NCI-H524 (cell line): ENCODE measurements at places on chromosomes 5 and 9.

DNA sequence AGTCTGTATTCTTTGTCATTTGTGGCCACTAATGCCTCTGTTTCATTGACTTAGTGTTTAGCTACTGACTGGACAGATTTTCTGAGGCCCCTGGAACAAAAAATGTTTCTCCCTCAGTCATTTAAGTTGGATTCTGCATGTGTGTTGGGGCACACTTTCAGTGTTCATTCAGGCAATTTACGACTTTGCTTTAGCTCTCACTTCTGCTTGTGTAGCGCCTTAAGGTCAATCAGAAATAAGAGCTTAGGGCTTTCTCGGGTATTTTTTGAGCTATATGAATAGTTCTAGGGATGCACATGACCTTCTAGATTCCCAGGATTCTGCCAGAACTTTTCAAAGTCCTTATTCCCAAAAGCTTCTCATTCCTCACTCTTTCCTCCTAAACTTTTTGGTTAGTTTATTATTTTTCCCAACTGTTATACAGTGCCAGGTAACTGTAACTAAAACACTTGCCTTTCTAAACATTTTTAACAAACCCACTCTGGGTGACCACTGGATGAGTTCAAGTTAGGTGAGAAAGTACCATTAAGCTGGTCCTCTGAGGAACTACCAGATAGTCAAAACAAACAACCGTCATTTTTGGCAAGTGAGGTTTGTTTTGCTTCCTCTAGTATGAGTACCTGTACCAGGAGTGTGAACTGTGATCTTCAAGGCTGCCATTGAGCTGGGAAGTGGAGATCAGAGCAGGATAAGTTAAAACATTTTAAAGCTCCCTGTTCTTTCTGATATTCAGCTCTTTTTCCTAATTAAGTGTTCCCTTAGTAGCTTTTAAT lies 571.3 kb upstream of the TLE4 start:
- DNase-seq, result no peak

GRCh38 chr9:80222466-80223169 lies 650.9 kb downstream of the TLE4 start:
- DNase-seq, result no peak

DNA sequence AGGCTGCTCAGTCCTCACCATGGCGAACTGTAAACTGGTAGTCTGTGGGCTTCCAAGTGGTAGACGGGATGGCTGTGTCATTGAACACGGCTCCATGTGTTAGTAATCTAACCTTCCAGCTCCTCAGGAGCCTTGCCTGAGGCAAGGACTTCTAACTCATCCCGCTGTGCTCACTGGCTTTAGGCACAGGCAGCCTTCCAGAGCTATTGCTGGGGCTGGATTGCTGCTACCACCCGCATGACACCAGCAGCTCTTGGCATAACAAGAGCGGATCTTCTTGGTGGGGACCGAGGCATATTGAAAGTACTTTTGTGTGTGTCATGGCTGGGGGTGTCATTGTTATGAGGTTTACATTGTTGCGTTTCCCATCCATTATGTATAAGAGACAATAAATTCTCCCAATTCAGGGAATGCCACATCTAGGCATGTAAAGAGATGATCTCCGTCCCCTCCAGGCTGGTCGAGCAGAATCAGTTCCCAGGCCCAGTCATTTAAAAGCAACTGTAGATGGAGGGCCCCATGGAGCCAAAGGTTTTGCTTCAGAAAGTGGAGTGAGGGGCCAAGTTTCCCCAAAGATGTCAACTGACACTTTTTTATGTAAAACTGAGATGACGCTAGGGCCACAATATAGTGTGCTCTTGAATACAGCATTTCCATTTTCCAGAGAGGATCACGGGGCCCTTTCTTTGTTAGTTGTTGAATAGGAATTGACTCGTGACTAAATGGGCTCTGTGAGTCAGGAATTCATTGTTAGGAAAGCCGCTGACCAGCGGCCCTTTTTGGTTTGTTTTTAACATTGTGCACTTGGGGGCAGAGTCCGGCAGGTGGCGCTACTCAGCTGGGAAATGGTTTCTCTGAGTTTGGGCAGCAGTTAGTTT lies 759.5 kb downstream of the TAF11L14 start:
- peak; percentile 41 for DNase-seq

- DNase-seq, result no peak
Observed at GRCh38 chr5:173532689-173533250, 83.7 kb downstream of the BOD1 start.

GRCh38 chr5:128649192-128649591 lies 111.1 kb upstream of the FBN2 start:
- DNase-seq, result no peak

DNA sequence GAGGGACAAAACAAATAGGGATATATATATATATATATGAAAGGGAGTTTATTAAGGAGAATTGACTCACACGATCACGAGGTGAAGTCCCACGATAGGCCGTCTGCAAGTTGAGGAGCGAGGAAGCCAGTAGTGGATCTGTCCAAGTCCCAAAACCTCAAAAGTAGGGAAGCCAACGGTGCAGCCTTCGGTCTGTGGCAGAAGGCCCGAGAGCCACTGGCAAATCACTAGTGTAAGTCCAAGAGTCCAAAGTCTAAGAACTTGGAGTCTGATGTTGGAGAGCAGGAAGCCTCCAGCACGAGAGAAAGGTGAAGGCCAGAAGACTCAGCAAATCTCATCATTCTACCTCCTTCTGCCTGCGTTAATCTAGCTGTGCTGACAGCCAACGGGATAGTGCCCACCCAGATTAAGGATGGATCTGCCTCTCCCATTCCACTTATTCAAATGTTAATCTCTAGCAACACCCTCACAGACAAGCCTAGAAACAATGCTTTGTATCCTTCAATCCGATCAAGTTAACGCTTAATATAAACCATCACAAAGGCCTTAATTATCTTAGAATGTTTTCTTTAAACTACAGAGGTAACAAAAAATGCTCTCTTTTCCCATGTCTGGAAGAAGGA lies 23.8 kb upstream of the DAB2 start:
- DNase-seq, result no peak

DNA sequence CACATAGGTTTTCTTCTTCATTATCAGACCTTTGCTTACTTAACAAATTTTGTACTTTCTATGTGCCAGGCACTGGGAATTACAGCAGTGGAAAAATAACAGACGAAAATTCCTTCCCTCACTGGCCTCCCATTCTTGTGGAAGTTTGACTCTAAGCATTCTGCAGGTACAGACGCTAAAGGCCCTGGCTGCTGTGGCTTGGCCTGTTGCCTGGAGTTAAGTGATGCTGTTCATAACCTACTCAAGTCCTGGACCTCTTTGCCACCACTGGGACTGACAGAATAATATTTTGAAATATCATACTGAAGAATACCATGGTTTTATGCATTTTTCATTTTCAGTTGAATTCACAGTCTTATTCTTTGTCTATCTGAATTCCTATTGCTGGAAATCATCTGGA lies 97.3 kb upstream of the SPATA31C2 start:
- DNase-seq, result no peak

GRCh38 chr5:76038212-76038611 lies 45.0 kb upstream of the SV2C start:
- no peak for DNase-seq

DNA sequence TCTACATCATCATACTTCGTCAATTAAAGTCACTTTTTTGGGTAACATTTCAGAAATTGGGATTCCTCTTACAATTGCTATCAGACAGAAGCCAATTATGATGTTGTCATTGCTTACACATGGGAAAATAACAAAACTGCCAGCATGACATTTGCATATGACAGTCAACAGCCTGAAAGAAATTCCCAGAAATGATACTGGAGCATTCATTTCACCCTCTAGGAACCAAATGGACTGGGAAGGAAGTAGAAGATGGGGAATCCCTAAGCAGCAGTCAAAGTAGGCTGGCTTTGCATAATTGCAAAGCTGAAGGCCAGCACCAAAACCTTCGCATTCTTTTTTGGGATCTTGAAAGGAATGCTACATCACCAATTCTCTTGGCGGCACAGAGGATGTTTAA lies 10.7 kb downstream of the HMGCS1 start:
- no peak for DNase-seq

GRCh38 chr5:171115519-171115918 lies 193.5 kb upstream of the TLX3 start:
- DNase-seq, result no peak

- no peak for DNase-seq
Observed at GRCh38 chr5:23930985-23931384, 423.6 kb downstream of the PRDM9 start.

DNA sequence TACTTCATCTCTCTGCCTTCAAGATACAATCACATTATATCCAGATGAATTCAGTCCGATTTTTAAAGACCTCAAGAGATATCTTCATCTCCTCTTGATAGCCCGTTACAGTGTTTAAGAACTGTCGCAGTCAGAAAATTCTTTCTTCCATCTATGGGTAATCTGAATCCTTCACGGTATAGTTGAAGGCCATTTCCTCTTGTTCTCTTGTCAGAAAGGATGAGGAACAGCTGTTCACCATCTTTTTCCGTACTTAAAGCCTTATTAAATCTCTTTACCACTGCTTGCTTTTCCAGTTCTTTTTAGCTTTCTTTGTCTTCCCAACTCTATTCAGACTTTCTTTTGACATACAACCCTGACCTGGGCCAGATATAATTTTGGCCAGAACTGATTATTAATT lies 121.8 kb downstream of the XRCC4 start:
- peak; percentile 79 for DNase-seq

- DNase-seq, result no peak
Observed at GRCh38 chr5:78064941-78065472, 229.5 kb downstream of the AP3B1 start.

DNA sequence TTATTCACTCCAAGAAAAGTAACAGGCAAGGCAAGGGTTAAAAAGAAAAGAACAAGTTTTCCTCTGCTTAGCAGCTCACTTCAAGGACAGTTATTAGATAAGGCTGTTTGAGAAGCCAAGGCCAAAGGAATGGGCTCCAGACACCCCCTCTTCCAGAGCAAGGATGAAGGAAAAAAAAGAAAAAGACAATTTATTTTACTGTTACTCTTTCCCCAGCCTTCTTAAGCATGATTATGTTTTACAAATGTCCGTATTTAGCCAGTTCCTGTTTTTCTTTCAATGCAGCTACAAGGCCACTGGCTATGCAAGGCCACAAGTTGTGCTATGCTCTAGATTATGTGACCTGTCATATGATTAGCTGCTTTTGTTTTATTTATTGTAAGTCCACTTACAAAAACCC lies 106.5 kb upstream of the SIMC1 start:
- no peak for DNase-seq

DNA sequence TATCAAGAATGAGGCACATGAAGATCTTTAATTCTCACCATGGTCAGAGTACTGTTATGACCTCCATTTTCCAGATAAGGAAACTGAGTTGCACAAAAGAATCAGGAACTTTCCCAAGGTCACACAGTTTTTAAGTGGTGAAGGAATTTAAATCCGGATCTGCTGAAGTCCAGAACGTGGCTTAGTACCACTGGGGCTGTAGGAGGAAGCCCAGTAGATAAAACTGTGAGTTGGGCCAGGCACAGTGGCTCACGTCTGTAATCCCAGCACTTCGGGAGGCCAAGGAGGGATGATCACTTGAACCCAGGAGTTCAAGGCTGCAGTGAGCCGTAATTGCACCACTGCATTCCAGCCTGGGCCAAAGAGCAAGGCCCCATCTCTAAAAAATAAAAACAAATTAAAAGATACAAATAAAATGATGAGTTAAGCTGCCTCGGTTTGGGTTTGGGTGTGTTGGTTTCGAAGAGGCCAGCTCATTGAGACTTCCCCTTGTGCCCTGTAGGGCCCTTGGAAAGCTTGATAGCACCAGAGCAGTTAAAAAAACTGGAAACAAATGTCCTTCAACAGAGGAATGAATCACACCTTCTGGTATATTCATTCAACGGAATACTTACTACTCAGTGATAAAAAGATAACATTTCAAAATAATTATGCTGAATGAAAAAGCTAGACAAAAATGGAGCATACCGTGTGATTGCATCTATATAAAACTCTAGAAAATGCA lies 20.1 kb downstream of the ATOX1 start:
- no peak for DNase-seq

DNA sequence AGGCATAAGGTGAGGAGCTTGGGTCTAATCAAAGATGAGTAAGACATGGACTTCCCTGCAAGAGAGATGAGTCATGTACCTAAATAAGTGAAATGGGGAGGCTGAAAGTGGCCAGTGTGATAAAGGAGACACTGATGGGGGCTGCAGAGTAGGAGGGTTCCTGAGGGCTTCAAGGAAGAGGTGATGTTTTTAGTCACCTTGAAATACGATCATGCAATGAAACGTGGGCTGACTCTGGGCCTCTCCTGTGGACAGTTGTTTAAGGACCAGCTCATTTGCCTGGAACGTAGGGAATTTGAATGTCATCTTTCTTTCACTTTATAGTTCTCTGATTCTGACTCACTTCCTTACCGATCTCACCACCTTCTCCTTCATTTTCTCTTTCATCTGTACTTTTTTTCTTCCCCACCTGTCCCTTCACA lies 49.6 kb upstream of the CPLX2 start:
- DNase-seq, result no peak

- no peak for DNase-seq
Observed at GRCh38 chr9:33211695-33212393, 28.1 kb upstream of the SPINK4 start.

- peak; percentile 19 for DNase-seq
Observed at GRCh38 chr5:135304352-135305221, 94.4 kb downstream of the MACROH2A1 start.

DNA sequence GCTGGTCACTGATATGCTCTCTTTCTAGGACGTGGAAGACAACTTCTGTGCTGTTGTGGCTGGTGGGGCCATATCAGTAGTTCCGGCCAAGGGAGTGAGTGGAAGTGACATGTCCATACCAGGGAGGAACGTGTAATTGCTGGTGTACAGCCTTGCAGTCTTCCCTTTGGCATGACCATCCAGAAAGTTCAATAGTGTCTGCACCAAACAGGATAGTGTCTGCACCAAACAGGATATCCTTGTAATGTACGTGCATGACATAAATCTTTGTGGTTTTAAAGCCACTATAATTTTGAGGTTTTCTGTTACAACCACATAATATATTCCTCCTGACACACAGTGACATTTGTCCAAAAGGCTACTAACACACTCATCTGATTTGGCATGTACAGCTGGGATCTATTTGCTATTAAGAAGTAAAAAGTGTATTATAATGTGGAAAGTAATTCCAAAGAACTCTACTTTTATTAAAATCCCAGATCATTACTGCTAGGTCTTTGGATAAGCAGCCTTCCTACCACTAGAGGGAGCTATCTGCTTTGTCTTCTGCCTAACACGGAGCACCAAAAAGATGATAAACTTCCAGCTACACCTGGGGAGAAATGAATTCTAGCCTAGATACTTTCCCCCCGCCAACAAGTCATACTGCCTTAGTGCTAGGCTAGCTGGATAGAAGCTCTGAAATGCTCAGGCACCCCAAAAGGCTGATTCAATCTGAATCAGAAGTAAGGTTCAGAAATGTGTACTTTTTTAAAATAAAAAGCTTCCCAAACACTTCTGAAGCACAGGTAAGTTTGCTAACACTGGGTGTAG lies 52.7 kb downstream of the RNF145 start:
- DNase-seq, result peak; percentile 36
